ENCODE measurements at places on chromosomes 7 and 10.
A peak's percentile ranks its signal among the peaks of the same experiment; 100 is the strongest.

DNA sequence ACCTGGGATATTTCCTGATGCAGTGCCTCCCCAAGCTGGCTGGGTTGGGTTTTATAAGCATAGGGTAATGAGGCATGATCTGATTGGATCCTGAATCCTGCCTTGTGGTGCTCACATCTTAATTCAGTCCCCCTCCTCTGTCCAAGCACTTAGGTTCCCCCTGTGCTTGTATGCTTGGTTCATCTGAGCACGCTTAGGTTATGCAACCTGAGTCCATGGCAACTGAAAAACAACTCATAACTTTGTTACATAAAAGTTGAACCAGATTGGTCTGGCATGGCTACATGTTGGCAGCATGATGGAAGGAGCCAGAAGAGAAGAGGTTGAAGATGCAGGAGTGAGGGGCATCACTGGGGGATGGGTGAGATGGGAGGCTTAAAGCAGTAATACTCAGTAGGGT, 57.3 kb upstream of the OSBPL3 start:
- DNase-seq = no peak

GRCh38 chr10:132291826-132292225, 15.9 kb downstream of the STK32C start:
- DNase-seq = no peak

DNA sequence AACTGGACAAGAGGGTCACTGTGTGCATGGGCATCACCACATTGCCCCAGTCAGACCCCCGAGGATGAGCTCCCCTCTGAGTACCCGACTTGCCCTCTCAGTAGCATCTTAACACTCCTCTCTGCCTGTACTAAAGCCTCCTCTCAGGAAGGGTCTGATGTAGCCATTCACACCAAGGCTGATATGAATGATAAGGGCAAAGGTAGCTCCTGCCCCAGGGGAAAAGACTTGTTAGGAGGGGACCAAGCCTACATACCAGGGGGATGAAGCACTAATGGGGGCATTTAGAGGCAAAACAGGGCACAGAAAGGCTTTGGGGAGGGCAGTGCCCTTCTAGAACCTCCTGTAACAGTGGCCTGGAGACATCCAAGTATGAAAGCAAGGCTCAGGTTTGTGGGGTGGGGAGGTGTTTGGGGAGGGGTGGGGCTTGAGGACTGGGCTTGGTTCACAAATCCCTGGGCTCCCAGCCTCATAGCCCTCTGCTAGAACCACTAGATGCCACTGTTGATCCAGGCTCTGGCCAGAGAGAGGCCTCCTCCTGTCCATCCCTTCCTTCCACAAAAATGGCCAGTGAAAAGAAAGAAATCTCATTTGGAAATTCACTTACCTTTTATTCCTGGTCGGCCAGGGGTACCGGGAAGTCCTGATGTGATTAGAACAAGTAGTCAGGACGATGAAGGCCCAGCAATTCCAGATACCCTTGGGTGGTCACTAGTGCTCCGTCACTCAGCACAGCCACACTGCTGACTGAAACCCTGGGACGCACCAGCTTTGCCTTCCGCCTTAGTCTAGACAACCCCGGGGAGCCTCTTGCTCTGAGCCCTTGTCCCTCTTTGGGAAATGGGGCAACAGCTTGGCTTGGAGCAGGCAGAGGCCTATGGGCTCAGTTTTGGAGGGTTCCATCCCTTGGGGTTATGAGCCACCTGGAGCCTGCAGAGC, 40.3 kb downstream of the COL17A1 start:
- peak; percentile 59 for DNase-seq

GRCh38 chr7:85897967-85898366, 711.1 kb upstream of the SEMA3D start:
- DNase-seq = no peak

DNA sequence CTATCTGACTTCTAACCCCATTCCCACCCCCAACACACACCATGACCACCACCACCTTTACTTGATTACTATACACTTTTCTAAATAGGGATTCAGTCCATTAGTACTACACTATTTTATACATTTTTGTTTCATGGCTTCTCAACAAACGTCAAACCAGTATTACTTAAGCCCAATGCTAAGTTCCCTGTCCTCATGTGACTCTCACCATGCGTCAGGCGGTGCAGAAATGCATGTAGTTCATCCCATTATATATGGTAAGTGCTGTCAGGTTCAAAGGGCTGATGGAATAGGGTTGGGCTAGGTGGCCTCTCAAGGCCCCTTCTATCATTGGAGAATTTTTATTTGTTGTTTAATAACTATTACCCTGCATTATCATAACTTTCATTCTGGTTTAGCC, 19.5 kb upstream of the VPS41 start:
- DNase-seq = no peak

GRCh38 chr10:105150259-105150880, 509.3 kb downstream of the SORCS3 start:
- DNase-seq = no peak

DNA sequence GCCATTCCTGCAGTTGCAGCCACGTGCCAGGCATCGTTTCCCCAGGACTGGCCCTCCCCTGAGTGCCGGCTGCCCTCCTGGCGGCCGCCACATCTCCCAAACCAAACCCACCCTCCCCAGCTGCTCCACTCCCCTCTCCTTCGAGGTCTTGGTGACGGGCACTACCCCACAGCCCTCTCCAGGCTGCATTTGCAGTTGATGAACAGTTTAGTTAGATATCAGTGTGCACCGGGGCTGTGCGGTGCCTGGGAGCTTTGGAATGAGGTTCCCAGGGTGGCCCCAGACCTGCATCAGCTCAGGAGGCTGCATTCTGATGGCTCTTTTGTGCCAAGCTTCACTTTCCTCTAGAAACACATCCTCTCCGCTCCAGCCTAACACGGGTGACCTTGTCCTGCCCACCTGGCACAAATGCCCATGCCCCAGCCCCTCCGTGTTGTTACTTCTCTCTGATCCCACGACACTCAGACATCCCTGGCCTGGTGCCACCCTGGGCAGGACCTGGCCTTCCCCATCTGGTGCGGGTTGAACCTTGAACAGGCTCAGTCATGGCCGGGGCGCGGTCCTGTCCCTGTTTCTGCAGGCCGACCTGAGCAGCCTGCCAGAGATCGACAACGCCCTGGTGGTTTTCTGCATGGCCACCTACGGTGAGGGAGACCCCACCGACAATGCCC, 14.5 kb downstream of the TMEM120A start:
- DNase-seq = no peak

DNA sequence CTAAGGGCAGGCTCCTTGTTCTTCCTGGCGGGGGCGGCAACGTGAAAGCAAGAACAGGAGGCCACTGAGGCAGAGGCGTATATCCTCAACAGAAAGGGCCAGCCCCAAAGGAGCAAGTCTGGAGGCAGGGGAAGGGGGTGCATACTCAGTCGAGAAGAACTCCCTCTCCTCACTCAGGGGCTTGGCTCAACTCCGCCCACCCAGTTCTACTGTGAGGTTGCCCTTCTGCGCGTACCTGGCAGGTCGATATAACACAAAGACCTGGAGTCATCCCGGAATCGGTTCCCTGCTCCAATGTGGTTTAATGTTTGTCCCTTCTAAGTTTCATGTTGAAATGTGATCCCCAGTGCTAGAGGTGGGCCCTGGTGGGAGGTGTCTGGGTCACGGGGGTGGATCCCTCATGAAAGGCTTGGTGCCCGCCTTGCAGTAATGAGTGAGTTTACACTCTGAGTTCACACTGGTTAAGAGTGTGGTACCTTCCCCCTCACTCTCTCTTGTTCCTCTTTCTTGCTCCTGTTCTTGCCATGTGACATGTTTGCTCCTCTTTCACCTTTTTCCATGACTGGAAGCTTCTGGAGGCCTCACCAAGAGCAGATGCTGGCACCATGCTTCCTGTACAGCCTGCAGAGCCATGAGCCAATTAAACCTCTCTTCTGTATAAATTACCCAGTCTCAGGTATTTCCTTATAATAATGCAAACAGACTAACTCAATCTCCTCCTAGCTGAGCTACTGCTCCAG, 32.6 kb downstream of the GSDME start:
- no peak for DNase-seq
